ENCODE measurements at places on chromosomes 5 and 9.

- DNase-seq, result no peak
Observed at GRCh38 chr5:66234241-66234640, 90.1 kb downstream of the SREK1 start.

DNA sequence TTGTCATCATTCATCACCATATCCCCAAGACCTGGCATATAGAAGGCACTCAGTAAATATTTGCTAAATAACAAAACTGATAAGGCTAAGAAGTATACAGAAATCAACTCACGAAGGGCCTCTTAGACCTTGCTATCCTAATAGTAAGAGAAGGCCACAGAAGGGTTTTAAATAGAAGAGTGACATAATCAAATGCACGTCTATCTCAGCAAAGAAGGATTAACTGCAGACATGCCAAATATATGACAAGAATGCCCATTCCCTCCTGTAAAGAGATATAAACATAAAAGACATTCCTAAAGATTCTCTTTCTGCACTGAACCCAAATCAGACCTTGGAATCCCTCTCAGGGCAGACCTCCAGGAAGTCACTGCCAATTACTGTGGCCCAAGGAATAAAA, 34.1 kb downstream of the ECPAS start:
- DNase-seq, result no peak

DNA sequence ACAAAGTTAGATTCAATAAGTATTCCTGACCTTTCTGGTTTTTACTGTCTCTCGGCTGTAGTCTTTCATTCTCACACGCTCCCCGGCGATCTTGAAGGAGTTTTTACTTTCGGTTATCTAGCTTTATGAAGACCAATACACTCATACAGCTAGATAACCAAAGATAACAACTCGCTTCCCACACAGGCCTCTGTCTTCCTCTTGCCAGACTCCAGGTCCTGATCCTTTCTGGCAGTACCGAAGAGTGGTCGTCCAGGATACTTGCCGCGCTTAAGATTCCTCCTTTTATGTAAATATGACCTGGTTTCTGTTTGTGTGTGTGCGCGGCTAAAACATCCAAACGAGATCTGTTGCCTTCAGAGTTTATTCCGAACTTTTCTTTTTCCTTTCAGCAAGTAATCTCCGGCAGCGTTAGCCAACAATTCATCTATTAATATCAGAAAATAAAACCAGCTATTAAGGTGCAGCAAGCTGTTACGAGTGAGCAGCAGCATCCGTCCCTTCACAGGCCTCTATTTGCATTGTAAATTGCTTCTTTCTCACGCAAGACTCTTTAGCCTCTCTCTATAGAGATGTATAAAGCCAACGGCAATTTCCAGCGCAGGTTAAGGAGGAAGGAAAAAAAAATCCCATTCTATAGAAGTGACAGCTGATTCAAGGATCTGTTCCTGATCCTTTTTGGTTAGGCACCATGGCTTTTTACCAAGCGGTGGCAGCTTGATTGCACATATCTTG, 216.1 kb downstream of the MEF2C start:
- DNase-seq, result peak; percentile 24

DNA sequence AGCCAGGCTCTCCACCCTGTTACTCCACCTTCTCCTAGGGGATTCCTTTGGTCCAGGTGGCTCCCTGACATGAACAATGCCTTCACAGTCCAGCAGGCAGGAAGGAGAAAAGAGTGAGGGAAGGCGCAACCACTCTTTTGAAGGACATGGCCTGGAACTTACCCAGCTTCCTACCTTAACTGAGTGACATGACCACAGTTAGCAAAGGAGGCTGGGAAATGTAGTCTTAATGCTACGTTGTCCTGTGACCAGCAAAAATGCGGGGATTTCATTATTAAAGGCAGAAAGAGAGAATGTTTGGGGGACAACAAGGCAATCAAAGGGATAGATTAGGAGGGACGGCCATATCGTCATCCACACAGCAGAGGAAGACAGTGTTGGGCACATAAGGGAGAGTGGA, 100.3 kb upstream of the ERCC6L2 start:
- DNase-seq, result no peak

DNA sequence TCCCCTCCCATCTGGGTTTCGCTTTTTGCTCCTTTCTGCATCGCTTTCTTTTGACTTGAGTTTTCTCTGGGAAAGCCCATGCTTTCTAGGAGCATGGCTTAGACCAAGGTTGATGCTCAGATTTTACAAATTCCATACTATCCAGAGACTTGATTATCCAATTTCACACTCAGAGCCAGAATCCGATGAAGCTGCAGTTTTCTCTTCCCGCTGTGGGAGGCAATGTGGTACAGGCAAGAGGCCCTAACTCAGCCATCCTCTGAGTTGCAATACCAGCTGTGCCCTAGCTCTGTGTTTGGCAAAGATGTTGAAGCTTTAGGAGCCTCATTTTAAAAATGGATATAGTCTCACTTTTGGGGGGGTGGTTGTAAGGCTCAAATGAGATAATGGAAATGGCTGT, 85.1 kb downstream of the BRINP1 start:
- DNase-seq, result no peak

GRCh38 chr5:68110264-68110663, 105.3 kb upstream of the PIK3R1 start:
- DNase-seq, result no peak

- DNase-seq, result no peak
Observed at GRCh38 chr9:81384911-81385310, 304.4 kb downstream of the TLE1 start.
